ENCODE measurements at places on chromosomes 6 and 20. TPM values are rescaled to one million over a fixed set of nuclear protein-coding genes. Genes with fewer than 3 reads are reported as not detected.
A peak's percentile ranks its signal among the peaks of the same experiment; 100 is the strongest.

- no peak for DNase-seq
Measured at GRCh38 chr6:41370488-41371111, 35.2 kb downstream of the NCR2 start.

DNA sequence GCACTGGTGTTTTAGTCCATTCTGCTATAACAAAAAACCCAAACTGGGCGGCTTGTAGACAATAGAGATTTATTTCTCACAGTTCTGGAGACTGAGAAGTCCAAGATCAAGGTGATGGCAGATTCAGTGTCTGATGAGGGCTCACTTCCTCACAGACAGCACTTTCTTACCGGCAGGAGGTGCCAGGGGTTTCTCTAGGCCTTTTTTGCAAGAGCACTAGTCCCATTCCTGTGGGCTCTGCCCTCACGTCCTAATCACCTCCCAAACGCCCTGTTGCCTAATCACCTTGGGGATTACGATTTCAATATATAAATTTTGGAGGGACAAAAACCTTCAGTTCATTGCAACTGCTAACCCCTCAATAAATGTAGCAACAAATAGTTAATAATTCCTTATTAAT, 140.0 kb upstream of the SGK1 start:
- no peak for DNase-seq

Gene HTR1E
- not detected for total RNA-seq

DNA sequence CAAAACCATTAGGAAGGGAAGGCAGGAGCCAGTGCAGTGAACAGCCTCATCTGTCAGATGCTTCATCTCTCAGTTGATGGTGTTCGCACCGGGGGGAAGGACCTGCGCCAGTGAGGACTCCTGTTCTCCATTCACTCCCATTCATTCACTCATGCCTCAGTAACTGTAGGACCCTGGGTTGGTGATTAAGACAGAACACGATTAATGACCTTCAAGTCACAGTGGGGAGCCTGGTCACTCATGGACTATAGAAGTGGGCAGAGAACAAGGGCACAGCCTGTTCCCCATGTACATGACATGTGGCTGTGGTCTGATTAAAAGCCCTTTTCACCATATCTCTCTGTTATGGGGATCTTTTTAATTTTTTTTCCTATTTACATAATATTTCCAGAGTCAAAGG, 113.3 kb downstream of the RPS12 start:
- DNase-seq, result no peak

GRCh38 chr6:21609881-21610329, 16.4 kb downstream of the SOX4 start:
- DNase-seq, result no peak

Gene FNDC11
- total RNA-seq, result 0.94 TPM

Gene PAX1
- 0.27 TPM for total RNA-seq

DNA sequence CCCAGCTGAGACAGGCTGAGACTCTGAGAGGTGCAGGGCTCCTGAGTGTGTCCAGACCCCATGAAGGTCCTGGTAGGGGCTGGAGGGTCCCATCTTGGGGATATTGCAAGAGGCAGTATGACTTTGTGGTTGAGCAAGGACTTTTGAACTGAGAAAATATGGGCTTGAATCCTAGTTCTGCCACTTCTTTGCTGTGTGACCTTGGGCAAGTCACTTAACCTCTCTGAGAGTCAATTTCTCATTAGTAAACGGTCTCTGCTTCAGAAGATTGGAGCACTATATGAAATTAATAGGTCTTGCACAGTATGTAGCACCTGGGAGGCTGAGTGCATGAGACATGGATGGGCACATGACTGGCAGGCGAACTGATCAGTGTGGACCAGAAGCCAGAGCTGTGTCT, 42.7 kb downstream of the TFEB start:
- DNase-seq, result no peak

Gene PCK1
- total RNA-seq, result 5.3 TPM

GRCh38 chr6:64335195-64335594, 699.6 kb downstream of the PHF3 start:
- DNase-seq, result no peak

Gene LPIN3
- 12.9 TPM for total RNA-seq

DNA sequence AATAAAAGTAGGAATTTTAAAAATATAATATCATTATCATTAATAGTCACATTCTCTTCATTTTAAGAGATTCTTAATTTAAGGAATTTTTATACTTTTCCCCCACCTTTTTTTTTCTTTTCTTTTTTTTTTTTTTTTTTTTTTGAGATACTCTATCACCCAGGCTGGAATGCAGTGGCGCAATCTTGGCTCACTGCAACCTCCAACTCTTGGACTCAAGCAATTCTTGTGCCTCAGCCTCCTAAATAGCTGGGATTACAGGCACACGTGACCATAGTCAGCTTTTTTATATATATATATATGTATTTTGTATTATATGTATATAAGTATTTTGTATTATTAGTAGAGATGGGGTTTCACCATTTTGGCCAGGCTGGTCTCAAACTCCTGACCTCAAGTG, 457.7 kb downstream of the CDKAL1 start:
- DNase-seq, result no peak

DNA sequence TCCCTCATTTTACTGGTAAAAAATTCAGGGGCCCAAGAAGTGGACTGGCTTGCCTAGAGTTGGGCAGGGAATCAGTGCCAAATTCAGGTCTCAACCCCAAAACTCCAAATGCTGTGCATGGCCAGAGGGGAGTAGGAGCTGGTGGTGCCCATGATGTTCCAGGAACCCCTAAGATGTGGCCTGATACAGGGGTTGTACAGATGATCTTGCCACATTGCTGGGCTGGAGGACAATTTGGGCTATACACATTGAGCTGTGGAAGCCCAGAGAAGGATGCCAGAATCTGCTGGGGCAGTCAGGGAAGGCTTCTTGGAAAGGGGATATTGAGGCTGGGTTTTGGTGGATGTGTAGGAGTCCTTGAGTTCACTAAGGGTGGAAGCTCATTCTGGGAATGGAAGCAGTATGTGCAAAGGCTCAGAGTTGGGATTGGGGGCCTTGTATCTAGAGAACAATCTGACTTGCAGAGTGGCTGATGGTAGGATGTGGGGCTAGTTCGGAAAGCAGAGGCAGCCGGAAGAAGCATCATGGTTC, 38.0 kb upstream of the APCDD1L start:
- no peak for DNase-seq

Gene WFDC10B
- total RNA-seq, result not detected

GRCh38 chr6:121550491-121551010, 115.1 kb downstream of the GJA1 start:
- DNase-seq, result no peak

DNA sequence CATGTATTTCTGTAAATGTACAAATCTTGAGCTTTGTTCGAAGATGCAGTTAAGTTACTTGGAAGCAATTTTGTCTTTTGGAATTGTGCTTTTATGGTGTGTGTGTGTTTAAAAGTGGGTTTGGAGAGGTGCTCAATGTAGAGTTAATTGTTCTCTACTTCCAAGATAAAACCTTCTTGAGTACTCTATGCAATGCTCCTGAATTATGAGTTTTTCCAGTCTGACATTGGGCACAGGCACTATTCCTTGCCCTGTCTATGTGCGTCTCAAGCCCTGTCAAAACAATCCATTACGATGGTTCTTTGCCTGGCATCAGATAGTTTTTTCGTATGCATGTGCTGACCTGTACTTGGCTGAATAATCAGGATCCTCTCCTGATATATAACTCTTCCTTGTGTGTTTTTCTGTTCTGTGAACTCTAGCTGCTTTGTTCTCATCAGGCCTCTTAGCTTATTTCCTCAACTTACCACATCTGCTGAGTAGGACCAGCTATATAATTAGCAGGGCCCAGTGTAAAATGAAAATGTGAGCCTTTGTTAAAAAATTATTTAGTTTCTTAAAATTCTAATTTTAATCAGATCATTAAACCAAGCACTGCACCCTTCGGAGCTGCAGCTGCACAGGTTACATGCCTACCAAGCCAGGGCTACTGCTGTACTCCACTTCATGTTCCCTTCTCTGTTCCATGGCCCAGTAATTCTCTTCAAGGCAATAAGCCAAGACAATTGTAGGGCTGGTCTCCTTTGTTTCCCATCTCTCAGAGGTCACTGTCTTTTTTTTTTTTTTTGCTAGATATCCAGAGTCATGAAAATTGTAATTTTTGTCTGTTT, 160.1 kb downstream of the ZFAND3 start:
- no peak for DNase-seq

- DNase-seq, result peak; percentile 39
Measured at GRCh38 chr6:35267446-35267845, 7.9 kb downstream of the ZNF76 start.

DNA sequence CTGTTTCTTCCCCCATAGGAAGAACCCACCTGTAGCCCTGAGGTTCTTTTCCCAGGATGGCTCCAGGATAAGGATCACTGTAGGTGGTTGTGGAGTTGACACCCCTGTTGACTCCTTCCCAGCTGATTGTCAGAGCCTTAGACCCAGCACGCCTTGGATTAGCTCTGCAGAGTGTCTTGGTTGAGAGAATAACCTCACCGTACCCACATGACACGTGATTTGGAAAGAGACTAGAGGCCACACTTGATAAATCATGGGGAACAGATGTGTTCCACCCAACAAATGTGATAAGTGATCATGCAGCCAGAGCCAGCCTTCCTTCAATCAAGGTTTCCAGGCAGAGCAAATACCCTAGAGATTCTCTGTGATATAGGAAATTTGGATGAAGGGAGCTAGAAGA, 12.2 kb downstream of the BTN3A1 start:
- no peak for DNase-seq

GRCh38 chr20:49620364-49621240, 52.7 kb upstream of the PTGIS start:
- DNase-seq, result no peak

Gene PI16
- total RNA-seq, result 91.7 TPM

Gene HDGFL1
- not detected for total RNA-seq

DNA sequence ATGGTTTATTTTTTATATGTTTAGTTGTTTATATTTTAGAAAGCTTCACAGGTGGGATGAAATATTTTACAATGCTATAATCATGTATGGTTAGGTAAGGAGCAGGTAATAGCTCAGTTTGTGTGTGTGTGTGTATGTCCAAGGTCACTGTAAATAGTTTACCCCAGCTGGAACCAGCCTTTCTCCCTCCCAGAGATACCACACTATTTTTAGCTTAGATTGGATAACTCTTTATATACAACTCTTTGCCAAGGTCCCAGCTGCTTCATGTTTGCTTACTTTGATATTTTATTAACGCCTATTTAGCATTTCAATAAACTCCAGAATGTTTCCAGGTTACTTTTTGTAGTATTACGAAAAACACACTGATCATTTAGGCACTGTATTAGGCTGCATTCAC, 1.8 kb upstream of the PEX7 start:
- no peak for DNase-seq

Gene CDH26
- 3.6 TPM for total RNA-seq

- DNase-seq, result no peak
Measured at GRCh38 chr20:53571555-53572286, 21.9 kb downstream of the ZNF217 start.

- no peak for DNase-seq
Measured at GRCh38 chr6:124479991-124480430, 482.2 kb upstream of the RNF217 start.

DNA sequence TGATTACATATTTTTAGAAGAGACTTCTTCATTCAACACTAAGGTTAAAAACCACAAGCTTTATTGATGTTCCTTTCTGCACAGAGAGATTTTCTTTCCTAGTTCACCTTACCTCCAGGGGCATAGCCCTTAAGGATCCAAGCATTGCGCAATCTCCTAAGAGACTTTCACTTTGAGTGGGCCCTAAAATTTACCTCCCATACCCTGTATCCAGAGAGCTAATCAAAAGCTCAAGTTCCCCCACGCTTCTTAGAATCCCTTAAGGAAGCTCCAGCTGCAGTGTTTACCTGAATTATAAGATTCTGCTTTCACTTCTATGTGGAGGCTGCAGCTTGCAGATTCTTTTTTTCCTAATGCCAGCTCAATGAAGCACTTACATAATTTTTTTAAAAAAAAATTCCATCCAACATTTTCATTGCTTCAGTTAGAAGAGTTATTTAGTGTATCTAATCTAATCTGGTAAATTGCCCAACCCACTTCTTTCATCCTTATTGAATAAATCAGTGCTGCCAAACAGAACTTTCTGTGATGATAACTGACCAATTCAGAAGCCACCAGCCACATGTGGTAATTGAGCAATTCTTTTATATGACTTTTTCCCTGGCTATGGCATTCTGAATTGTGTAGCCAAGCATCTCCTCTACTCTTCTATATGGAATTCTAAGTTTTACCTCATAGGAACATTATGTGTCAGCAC, 24.6 kb upstream of the SPTLC3 start:
- no peak for DNase-seq

GRCh38 chr6:95231416-95231815, 345.9 kb upstream of the MANEA start:
- DNase-seq, result no peak

- DNase-seq, result no peak
Measured at GRCh38 chr6:140401761-140402160, 1027.3 kb upstream of the CITED2 start.

Gene SLC26A8
- 1.5 TPM for total RNA-seq

DNA sequence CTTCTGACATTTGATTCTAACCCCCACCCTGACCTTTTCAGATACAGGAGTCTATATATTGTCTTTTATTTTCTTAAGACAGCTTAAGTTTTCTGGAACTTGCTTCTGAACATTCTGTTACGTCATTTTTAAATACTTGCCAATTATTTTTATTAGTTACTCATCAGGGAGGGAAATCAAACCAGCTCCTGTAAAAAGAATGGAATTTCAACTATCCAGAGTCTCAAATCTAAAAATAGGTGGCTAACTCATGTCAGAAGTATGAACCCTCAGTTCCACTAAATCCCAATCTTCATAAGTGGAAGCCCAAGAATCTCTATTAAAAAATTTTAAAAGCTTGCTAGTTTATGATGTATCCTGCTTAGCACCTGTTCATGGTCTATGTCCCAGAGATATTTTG, 900.0 kb downstream of the KIF16B start:
- DNase-seq, result no peak

DNA sequence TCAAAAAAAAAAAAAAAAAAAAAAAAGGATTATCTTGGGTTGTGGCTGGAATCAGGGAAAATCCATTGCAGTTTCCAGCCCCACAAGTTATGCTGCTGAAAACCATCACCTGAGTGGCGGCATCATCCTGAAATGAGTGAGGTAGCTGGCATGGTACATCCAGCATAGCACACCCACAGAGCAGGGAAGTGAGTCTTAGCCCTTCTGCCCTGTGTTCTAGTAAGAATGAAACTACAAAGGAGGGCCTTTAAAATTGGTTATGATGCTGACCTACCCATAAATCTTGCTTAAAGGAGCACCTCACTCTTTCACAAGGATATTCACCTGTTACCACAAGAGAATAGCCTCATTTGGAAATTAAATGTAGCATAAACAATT, 119.2 kb downstream of the NFATC2 start:
- no peak for DNase-seq

Gene MOG
- total RNA-seq, result not detected

Gene CDSN
- total RNA-seq, result not detected

DNA sequence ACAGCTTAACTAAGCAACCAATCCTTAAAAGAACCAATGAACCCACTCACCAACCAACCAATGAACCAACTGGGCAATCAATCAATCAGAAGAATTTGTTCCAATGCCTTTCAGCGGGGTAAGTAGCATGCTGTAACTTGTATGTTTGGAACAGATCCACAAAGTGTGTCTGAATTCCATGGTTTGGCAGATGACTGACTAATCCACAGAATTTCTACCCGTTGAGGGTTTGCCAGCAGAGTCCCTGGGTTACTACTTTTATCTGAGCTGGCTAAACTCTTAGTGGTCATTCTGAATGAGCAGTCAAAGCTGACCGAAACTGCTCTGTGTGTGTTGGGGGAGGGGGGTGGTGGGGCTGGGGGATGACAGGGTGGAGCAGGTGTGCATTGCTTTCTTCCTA, 125.0 kb upstream of the JAG1 start:
- DNase-seq, result no peak

Gene KCNS1
- total RNA-seq, result not detected

All from sciatic nerve (tissue), 2 donors.